GM12878 (cell line): ENCODE measurements at places on chromosomes 4 and X.

DNA sequence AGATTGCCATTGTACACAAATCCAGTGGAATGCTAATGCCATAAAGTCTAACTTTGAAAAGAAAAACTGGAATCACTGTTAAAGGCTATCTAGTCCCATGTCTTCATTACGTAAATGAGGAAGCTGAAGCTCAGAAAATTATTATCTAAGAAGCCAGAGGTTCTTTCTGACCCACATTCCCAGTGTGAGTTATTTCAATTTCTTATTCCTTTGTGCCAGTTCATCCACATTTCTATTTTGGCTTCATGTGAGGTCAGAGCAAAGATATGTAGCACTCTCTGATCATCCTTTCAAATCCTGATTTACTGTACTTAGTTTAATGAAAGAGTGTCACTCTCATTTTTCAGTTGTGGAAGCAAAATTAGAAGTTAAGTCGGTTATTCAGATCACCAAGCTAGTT, 24.6 kb upstream of the NWD2 start:
- DNase-seq = no peak

- DNase-seq = no peak
These were observed at the start of gene CCNG2 for GRCh38 chr4:77156912-77157858. CCNG2 (plus strand) TSS chr4:77157207; CDS start chr4:77158533, 1,326 bp downstream.

DNA sequence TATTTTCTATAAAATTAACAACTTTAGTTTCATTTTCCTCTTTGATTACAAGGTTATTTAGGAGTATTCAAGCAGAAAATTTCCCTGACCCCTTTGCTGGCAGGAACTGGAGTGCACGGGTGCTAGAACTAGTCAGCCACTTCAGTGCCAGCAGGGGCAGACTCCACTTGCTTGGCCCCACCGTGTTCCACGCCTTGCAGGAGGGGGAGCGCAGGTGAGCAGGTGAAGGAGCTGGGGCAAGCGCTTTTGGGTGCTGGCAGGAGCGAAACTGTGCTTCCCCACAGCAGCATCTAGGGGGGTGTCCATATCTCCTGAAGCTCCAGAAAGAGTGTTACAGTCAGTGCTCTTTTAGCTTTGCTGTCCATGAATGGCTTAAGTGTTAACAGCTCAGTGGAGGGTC, 45.5 kb downstream of the MID2 start:
- no peak for DNase-seq

- no peak for DNase-seq
These were observed 17.1 kb upstream of the MAP7D3 start for GRCh38 chrX:136268051-136269048.

DNA sequence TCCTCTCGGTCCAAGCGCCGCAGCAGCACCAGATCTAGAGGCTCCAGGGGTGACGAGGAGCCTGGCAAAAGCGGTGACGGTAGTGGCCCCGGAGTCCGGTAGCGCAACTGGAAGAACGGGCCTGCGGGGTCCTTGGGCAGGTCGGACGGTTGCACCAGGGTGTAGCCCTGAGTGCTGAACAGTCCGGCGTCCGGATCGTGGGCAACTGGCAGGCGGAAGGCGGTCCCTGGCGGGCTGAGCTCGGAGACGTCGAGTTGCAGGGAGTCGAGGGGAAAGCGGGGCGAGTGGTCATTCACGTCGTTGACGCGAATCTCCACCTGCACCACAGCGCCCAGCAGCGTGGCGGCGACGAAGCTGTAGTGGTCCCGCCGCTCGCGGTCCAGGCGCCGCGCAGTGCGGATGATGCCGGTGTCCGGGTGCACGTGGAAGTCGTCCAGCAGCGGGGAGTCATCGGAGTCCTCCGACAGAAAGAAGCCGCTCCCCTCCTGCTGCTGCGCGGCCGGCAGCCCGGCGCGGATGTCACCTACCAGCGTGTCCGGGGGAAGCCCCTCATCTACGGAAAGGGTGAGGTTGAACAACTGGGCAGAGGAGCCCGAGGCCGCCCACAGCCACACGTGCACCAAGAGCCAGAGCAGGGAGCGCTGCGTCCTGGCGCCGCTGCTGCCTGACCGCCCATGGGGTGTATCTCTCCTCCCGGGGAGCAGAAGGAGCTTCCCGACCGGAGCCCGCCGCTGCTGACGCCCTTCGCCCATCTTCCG, 837 bp downstream of the DCHS2 start:
- DNase-seq = no peak
